ENCODE measurements at places on chromosomes 3 and 15.
A peak's percentile ranks its signal among the peaks of the same experiment; 100 is the strongest.

GRCh38 chr3:194405766-194406165, 6.7 kb upstream of the GP5 start:
- no peak for DNase-seq

- DNase-seq, result no peak
Observed at GRCh38 chr3:151604891-151605290, 128.8 kb upstream of the AADACL2 start.

DNA sequence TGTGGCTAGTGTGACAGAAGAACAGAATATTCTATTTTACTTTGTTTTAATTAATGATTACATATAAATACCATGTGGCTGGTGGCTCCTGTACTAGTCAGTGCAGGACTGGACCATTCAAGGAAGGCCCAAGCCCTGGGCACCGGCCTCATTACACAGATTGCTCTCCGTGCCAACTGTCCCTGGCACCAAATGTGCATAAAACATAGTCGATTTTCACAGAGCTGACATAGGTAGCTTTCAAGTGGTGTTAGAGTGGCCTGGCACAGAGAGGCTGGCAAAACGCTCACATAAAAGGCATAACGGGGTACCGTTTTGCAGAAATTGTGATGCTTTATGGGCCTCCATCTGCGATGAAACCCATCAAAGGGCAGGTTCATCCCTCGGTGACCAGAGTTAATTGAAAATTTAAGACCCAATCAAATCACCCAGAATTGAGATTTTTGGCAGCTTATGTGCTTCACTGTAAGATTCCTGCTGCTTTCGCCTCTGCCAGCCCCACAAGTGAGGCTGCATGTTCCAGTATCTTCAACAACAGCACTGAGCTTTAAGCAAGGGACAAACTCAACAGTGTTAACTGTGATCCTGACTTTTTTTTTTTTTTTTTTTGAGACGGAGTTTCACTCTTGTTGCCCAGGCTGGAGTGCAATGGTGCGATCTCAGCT, 25.9 kb downstream of the RFTN1 start:
- no peak for DNase-seq

DNA sequence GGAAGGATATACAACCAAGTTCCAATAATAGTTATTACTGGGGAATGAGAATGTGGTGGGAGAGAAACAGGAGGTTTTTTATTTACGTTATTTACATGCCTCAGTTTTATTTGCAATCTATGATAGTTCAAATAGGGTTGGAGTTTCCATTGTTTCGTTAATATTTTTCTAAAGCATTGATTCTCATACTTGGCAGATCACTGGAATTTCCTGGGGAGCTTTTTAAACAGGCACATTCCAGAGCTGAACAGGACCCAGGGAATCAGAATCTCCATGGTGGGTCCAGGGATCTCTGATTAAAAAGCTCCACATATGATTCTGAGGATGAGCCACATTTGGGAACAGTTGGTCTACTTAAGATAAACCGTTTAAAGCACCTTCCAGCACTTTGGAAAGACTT, 123.9 kb downstream of the IL20RB start:
- no peak for DNase-seq

DNA sequence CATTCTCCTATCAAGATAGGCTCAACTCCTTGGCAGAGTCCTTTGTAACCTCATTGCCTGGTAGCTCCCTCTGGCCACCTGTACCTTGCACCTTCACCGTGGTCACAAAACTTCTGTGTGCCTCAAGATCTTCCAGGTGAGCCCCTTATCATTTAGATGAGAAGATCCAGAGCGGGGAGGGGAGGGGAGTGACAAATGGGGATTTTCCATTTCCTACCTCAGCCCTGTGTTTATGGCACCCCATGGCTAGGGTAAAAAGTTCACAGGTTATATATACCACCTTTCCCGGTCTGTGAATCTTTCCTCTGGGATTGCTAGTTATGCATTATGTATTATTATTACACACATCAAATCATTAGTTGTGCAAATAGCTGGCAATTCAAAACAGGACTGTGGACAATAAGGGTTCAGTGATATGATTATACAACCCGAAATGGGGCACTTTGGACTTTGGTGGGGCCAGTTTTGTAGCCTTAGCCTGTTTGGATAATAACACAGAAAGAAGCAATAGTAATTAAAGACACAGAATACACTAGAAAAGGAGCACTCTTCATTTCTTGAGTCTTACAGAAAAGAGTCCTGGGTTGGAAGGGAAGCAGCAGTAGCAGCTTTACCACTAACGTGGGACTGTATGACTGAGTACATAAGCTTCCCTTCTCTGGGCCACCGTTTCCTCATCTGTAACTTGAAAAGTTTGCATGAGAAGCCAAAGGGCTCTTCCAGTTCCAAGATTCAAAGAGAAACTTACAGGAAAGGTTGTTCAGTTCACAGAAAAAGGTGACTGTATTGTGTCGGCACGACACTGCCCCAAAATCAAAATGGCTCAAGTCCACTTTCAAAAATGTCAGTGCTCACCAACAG, 7.1 kb downstream of the TLE3 start:
- no peak for DNase-seq

DNA sequence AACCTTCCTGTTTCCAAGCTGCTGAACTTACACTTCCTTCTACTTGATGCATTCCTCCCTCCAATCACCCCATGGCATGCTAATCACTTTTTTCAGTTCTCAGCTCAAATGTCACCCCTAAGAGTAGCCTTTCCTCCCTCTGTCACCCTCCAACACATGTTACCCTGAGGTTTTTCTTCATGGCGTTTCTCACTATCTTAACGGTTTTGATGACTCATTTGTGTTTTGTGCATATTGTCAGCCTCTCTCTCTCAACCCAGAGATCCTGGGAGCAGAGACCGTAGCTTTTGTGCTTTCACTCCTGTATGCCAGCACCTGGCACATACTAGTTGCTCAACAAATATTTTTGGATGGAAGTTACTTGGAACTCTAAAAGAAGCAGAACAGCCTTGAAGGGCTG, 24.5 kb downstream of the LRRC3B start:
- no peak for DNase-seq

DNA sequence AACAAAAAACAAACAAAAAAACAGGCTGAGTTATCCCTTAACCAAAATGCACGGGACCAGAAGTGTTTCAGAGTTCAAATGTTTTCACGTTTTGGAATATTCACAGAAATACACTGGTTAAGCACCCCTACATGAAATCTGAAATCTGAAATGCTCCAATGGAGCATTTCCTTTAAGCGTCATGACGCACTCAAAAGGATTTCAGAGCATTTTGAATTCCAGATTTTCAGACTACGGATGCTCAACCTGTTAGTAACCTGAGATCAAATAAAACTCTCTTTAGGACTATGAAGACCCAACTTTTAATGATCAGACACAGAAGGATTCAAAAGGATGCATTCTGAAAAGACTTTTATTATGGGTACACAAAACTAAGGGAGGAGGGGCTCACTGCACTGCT, 9.6 kb downstream of the CLPX start:
- DNase-seq, result no peak

DNA sequence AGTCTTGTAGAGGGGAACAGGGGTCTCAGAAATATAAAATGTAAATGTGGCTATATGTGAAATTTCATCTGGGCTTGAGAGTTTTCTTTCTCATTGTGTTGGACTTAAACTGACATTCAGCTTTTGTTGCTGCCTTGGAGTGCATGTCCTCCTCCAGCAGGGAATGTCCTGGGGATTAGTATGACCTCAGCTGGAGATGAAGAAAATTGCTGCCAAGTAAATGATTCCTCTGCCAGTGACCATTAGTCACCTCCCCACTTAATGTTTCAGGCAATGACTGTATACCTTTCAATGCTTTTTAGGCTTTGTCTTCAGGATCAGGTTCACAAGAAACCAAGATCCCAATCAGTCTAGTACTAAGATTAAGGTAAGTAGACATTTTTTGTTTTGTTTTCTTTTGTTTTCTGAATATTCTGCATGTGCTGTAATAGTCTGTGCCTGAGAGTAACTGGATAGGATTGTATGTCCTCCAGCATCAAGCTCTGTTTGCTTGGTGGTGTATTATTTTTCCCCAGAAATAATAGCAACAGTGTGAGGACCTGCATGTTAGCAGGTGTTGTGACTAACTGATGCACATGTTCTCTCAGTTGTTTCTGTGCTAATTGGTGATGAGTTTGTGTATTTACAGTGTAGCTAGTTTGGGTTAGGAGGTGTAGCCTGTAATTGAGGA, 18.1 kb upstream of the SLC22A13 start:
- DNase-seq, result peak; percentile 81

DNA sequence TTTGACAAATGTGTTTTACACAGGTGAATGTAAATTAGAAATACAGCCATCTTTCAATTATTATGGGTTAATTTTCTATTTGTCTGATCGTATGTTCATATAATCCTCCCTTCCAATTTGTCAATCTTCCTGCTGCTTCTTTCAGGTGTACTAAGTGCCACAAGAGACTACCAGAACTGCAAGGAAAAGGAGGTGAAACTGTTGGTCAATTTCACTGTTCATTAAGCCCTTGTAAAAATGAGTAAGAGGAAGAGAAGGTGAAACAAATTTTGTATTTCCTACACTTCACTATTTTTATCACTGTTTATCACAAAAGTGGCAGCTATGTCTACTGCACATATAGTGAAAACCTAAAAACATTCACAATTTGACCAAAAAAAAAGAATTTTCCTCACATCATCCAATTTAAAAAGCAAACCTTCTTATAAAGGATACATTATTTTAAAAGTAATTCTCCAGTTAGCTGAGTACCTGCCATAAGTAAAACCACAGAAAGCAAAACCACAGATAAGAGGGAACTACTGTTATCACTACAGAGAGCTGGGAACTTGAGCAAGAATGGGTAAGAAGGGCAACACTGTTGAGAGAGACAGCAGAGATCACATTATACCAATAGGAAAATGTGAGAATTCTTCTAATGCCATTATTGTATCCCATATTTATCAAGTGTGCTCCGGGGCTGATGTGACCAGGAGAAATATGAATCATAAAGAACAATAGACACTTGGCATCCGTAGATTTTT, 163.0 kb downstream of the TBC1D5 start:
- no peak for DNase-seq

DNA sequence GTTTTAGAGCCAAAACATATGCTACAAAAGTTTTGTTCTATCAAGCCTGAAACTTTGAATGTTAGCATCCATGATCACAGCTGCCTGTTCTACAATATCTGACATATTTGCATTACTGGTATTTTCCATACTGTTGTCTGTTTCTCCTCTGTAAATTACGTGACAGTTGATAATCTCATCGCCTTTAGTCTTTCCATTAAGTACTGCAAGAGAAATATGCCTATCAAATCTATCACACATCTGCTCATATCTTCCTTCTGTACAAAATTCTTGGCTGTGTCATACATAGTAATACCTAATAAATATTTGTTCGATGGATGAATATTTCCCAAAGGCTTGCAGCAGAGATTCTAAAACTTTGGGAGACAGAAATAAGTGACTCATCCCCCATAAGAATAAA, 717.3 kb downstream of the OTOL1 start:
- DNase-seq, result no peak

DNA sequence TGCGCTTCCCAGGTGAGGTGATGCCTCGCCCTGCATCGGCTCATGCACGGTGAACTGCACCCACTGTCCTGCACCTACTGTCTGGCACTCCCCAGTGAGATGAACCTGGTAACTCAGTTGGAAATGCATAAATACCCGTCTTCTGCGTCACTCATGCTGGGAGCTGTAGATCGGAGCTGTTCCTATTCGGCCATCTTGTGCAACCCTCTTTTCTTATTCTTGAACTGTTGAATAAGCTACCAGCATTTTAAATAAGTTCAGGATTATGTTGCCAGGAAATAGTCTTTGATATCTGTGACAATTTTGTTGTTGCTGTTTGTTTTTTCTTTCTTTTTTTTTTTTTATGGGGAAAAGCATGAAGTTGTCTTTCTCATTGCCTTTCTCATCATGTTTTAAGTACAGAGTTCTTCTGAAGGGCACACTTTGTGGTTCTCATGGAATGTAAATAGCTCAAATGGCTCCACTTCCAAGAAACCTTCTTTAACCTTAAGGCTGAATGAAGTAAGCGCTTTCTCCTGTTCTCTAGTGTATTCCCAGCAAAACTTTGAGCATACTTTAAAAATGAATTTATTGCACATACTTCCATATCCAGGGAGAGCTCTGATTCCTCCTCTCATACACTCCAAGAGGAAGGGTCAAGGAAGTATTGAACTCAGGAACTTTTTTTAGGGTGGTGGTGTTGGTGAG, 468.0 kb upstream of the TBL1XR1 start:
- DNase-seq, result peak; percentile 28

GRCh38 chr15:80450811-80451321, 46.7 kb downstream of the ARNT2 start:
- DNase-seq, result no peak

- no peak for DNase-seq
Observed at GRCh38 chr3:27927882-27928281, 205.8 kb upstream of the EOMES start.

DNA sequence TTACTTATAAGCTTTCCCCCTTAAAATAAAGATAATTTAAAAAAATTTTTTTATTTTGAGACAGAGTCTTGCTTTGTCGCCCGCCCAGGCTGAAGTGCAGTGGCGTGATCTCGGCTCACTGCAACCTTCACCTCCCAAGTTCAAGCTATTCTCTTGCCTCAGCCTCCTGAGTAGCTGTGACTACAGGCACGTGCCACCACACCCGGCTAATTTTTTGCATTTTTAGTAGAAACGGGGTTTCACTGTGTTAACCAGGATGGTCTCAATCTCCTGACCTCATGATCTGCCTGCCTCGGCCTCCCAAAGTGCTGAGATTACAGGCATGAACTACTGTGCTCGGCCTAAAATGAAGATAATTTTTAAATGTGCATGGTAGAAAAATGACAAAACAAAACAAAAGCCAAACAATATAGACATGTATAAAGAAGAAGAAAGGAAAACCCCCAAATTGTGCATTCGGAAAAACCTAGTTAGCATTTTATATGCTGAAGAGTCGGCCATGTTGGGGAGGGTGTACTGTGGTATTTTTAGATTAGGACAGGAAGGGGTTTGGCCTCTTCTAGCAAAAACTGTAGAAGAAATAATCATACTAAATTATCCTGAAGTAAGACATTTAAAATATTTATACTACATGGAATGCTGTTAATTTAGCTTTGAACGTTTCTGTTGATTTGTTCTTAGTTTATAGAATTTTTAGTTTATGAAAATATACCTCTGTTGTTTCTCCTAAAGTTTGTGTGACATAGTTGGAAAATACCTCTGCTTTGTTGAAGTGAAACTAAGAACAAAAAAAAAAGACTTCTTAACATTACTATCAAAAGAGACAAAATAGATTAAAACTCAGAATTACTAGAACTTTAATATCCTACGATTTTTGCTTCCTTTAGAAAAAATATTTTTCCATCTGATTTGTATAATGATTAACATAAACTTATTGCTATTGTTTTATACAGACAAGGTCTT, 7.4 kb downstream of the APPL1 start:
- no peak for DNase-seq

- peak; percentile 95 for DNase-seq
Observed at GRCh38 chr15:32774022-32774421, 56.2 kb downstream of the GREM1 start.

DNA sequence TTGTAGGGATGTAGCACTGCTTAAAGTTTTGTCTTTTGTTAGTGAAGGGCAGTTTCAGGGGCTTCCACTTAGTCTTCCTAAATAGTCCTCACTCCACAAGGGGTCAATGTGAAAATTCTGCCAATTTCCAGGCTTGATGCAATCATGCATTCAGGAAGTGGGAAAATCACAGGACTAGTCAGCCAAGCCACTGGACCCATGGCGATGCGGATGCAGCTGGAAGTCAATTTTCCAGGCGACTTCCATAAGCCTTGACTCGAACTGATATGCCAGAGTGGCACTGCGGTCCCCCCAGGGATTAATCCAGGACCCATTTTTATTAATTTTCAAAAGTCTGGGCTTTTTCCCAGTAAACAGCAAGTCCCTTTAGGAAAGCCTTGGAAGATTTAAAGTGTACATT, 26.1 kb downstream of the GBE1 start:
- no peak for DNase-seq

- peak; percentile 65 for DNase-seq
Observed at GRCh38 chr15:88018869-88019641, 237.5 kb downstream of the NTRK3 start.

Data from GM04504 (cell line).